Erythroblast (primary cell): ENCODE measurements at places on chromosomes 3 and 15.

GRCh38 chr15:75069301-75069925, 46.0 kb downstream of the PPCDC start:
- DNase-seq: no peak

DNA sequence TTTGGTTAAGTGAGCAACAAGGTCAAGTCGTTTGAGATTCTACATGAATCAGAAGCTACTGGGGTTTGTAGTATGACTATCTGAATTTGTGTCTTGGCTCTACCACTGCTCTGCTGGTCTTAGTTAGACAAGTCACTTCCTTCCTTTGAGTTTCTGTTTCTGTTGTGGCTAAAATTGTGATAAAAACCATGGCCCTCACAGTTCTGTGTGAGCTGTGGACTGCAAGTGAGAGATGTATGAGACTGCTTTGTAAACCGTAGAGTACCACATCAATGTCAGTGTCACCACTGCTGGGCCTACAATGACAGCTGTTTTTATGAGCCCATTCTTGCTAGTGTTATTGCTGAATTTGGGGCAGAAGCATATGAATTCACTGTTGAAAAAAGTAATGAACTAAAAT, 32.7 kb downstream of the RARB start:
- no peak for DNase-seq

GRCh38 chr3:56885453-56885852, 83.7 kb upstream of the ARHGEF3 start:
- no peak for DNase-seq

GRCh38 chr3:23796518-23796917, 9.2 kb upstream of the UBE2E1 start:
- DNase-seq: no peak

- no peak for DNase-seq
These were observed 272.8 kb upstream of the ARRDC4 start for GRCh38 chr15:97687654-97688053.
